ENCODE measurements at places on chromosomes 11 and 22.

GRCh38 chr11:45383224-45383623 lies 97.1 kb upstream of the SYT13 start:
- DNase-seq, result no peak

GRCh38 chr22:38798496-38798895 lies 4.6 kb upstream of the DNAL4 start:
- no peak for DNase-seq

GRCh38 chr22:45597460-45598192 lies 74.0 kb upstream of the ATXN10 start:
- DNase-seq, result no peak

DNA sequence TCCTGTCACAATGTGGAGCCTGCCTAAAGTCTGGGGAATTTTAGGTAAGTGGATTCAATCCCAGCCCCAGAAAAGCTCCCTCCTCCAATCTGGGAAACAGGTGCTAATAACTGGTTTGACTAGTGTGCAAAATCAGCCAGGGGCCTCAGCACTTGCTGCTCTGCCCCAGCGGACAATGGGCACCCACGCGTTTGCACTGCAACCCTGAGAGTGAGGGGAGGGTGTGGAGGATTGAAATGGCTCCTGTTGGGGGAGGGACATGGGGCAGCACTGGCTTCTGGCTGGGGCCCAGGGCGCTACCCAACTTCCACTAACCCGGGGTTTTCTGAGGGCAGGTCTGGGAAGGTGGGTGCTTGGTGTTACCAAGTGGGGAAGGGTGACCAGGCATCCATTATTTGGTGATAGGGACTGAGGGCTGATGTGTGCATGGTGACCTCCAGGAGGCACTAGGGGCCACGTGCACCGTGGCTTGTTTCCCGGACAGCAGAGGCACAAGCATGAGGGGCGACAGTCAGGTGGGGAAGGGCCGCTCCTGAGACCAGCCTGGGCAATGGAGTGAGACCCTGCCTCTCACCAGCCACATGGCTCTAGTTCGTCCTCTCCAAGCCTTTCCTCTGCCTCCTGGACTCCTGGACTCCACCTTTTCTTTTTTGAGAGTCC lies 4.3 kb upstream of the PNPLA5 start:
- DNase-seq, result no peak

DNA sequence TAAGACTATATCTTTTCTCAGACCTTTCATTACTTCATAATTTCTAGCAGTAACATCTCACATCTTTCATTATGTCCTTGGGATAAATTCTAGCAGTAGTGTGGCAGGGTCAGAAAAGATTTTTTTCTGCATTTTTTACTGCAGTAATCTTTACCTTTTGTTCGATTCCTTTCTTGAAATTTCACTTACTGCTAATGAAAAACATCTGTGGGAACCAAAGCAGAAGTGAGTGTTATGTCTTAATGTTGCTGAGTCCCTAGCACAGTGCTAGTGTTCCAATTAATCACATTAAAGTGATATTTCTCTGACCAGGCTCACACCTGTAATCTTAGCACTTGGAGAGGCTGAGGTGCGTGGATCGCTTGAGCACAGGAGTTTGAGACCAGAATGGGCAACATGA lies 123.6 kb downstream of the EHF start:
- DNase-seq, result no peak

- DNase-seq, result peak; percentile 73
Observed at GRCh38 chr22:49827853-49828598, at the start of gene BRD1. Gene BRD1, minus strand, starts transcription at chr22:49827873. Its CDS starts 3,556 bp downstream, at chr22:49824317.

DNA sequence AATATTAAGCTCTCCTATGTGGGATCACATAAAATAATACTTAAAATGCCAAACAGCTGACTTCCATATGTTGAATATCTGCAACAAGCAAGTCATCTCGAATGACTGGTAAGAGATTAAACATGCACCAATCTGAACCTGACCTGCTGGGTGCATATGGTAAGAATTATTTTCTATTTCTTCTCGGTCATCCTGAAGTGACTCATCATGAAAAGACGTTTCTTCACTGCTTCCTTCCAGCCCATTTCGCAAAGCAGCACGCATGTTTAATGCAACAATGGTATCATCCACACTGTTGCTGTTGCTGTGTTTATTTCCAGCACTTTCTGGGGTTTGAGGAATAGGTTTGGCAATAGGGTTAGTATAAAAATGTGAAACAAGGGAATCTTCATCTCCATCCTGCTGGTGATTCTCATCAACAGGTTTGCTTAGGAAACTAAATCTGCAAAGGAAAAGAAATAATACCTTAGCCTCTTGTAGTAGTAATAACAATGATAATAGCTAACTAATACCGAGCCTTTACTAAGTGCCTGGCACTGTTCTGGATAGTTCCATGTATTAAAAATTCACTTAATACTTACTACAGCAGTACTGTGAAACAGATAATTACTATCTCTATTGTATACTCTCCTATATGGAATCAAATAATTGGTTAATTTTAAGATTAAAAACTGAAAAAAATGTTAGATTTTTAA lies 52.0 kb upstream of the CHRNA10 start:
- no peak for DNase-seq

Measured in stimulated activated CD4-positive, alpha-beta T cell treated with anti-CD3 and anti-CD28 coated beads, Interleukin-2, amount 100 ng/mL, for 24 hours (primary cell).